ENCODE measurements at places on chromosomes 7 and 10.

DNA sequence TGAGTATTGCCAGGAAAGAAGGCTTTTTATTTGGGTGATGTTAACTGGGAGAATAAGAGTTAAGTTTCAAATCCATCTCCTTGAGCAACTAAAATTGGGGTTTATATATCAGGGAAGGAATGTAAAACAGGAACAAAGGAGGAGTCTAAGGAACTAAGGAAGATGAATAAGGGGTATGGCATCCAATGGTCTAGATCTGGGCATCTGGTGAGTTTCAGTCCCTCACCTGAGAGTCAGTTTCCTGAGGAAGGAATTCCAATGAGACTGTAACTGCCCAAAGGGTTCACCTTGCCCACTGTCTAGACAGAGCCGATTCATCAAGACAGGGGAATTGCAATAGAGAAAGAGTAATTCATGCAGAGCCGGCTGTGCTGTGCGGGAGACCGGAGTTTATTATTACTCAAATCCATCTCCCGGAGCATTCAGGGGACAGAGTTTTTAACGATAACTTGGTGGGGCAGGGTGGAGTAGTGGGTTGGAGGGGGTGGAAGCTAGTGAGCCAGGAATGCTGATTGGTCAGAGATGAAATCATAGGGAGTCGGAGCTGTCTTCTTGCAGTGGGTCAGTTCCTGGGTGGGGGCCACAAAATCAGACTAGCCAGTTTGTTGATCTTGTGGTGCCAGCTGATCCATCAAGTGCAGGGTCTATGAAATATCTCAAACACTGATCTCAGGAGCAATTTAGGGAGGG is 188.3 kb upstream of the STK17A start:
- DNase-seq: no peak

- no peak for DNase-seq
Measured at GRCh38 chr10:5560817-5561703, 36.3 kb downstream of the CALML3 start.

DNA sequence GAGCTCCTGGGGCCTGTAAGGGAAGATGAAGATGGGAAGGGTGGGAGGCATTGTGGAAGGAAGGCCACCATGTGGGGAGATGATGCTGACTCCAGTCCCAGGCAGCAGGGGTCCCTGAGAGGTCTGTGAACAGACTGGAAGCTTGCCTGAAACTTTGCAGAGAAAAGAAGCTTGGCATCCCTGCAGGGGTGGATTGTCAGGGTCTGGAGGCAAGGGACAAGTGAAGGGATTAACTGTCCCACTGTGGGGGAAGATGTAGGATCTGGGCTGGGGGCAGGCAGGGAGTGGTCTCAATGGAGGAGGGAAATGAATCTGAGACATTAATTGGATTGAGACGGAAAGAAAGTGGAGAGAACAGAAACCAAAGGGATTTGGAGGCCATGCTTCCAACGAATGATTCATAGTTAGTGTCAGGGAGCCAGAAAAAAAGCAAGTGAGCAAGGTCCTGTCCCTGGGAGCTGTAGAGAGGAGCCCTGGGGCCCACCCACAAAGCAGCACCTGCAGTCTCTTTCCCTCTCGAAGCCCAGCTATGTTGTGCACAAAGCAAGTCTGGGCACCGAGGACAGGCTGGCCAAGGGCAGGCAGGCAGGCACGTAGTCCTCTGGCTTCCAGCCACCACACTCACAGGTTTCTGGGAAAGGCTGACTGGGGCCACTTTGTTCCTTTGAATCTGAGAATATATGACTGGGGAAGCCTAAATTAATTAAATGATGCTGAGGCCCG is 4.7 kb upstream of the SLC18A3 start:
- peak; percentile 49 for DNase-seq

- DNase-seq: peak; percentile 87
Measured at GRCh38 chr10:78634389-78634815, 434.4 kb upstream of the ZMIZ1 start.

DNA sequence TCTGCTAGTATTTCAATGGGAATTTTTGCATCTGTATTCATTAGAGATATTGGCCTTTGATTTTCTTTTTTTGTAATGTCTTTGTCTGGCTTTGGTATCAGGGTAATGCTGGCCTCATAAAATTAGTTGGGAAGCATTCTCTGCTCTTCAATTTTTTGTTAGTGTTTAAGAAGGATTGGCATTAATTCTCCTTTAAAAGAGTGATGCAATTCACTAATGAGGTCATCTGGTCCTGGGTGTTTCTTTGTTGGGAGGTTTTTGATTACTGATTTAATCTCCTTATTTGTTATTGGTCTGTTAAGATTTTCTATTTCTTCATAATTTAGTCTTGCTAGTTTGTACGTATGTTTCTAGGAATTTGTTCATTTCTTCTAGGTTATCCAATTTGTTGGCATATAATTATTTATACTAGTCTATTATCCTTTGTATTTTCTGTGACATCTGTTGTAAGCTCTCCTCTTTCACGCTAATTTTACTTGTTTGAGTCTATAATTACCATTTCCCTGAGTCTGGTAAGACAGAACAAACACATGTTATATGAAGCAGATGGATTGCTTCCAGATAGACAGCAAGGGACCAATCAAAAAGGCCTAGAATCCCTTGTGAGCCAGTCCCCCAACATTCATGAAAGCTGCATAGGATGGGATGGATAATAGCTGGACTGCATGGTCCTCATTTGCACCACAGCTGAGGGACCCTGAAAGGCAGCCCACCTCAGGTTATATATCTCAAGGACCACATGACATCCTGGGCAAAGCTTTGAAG is 54.4 kb downstream of the MTPAP start:
- DNase-seq: no peak

- no peak for DNase-seq
Measured at GRCh38 chr10:128568990-128569945, 443.0 kb upstream of the MKI67 start.

DNA sequence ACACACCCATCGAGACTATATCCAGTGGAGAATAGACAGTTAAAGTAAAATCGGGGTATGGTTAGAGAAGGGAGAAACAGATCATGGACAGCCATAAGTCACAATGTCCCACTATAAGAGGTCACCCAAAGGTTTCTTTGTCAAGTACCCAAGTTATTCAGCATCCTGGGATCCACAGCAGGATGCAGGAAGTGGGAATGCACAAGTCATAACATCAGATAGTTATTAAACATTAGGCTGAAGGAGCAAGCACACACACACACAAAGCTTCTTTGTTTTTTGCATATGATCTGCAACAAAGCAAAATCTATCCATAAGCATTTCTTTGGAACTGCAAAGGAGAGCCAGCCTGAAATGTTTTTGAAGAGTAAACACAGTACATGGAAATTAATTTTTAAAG is 111.6 kb downstream of the NOC3L start:
- no peak for DNase-seq

GRCh38 chr7:131591687-131592319 is 35.4 kb upstream of the PODXL start:
- DNase-seq: no peak

DNA sequence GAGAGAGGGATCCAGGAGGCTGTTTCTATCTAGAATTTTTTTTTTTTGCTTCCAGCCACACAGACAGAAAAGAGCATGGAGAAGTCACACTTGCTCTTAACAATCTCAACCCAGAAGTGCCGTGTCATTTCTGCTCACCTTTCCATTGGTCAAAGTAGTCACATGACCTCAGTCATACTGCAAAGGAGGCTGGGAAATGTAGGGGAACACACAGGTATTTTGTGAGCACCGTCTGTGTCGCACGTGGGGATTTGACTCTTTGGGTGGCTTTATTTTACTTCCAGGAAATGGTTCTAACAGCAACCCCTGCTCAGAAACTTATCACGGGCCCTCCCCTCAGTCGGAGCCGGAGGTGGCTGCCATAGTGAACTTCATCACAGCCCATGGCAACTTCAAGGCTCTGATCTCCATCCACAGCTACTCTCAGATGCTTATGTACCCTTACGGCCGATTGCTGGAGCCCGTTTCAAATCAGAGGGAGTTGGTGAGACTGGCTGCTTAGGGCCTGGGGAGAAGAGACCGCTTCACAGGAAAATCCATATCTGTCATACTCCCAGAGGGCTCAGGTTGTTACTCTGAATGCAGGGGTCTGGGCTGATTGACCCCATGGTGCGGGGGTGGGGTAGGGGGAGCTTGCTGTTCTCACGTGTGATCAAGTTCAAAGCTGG is 13.1 kb upstream of the CPA1 start:
- no peak for DNase-seq

GRCh38 chr7:151168003-151168786 is 701 bp upstream of the GBX1 start:
- DNase-seq: peak; percentile 57

DNA sequence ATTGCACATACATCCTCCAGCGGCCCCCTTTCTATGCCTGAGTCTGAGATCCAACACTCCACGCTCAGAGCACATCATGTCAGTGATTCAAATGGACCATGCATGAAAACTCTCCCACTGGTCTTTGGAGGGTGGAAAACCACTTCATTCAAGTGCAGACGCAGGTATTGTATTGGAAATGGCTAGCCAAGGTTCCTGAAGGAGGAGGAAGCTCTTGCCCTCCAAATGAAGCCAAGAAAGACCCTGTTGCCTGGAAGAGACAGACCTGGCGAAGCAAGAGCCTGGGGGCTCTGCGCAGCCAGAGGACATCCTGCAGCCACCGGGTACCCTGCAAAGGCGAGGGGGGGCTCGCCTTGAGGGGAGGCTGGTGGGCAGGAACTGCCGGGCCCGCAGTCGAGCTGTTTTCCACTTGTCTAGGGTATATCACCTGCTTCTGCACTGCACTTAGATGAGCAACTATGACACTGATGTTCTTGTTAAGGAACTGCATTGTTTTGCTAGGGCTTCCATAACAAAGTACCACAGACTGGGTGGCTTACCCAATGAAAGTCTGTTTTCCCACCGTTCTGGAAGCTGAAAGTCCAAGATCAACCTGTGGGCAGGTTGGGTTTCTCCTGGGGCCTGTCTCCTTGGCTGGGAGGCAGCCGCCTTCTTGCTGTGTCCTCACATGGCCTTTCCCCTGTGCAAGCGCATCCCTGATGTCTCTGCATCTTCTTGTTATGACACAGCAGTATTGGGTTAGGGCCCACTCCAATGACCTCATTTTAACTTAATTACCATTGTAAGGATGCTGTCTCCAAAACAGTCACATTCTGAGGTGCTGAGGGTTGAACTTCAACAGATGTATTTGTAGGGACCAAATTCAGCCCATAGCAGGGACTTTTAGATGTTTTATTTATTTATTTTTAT is 233.4 kb downstream of the ARHGAP12 start:
- peak; percentile 19 for DNase-seq

- DNase-seq: no peak
Measured at GRCh38 chr7:7157177-7157886, 25.0 kb upstream of the C1GALT1 start.

DNA sequence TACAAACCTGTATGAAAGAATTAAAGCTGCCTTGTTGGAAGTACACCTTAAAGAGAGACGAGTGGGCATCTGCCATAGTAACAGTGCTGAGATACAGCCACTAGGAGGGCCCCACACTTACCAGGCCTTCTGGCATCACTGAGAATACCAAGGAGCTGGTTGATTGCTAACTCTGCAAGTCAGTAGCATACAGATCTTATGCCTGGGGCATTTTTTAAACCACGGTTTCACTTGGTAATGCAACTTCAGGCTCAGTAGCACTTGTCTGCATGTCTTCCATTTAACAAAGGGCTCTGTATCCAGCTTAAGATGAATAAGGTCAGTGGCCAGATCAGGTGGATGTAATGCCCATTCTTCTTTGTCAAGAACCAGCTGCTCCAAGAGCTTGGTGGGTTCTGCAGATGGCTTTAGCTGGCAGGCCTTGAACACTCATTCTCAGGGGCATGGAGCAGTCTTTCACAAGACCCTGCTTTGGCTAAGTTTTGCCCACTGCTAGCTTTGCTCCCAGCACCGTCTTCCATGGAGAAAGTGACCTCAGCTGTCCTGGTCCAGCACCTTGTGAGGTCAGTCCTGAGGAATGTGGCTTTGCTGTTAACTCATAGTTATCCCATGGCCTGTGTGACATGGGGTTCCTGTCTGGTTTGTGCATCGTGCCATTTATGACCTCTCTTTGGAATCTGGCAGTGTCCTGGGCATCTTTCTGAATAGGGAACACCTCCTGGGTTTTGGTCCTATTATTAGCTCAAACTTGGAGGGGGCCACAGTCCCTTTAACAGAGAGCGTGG is 68.1 kb downstream of the BMPER start:
- no peak for DNase-seq

GRCh38 chr10:8392216-8392615 is 337.7 kb downstream of the GATA3 start:
- DNase-seq: no peak

- peak; percentile 11 for DNase-seq
Measured at GRCh38 chr7:71538210-71538609, 406.3 kb downstream of the GALNT17 start.

DNA sequence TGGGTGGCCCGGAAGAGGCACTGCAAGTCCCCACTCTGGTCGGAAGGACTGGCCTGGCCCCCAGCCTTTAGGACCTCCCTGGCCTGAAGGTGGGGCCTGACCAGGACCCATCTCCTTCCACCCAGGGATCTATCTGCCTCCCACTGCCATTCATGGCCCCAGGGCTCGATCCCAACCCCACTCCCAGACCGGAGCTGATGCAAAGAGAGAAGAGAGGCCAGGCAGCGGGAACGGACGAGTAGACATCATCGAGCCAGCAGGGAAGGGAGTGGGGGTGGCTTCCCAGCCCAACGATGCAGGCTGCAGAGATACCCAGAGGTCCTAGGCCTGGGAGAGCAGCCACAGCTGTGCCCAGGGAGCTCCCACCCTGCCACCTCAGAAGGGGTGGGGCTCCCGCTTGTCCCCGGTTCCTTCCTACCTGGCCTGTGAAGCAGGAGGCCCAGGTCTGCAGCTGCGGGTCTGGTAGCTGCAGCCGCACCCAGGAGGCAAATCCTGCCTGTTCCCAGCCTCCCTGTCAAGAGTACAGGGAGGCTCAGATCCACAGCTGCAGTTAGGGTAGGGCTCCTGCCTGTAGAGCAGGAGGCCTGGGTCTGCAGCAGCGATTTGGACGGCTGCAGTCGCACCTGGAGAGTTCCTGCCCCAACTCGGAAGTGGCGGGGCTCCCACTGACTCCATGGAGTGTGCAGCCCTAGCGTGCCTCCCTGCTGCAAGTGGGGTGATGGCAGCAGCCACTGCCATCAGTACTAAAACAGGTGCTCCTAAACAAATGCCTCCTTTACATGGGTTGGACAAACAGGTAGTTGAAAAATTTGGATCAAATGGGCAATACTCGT is 1151.0 kb upstream of the PHF14 start:
- DNase-seq: no peak

- no peak for DNase-seq
Measured at GRCh38 chr7:115962340-115962739, 68.2 kb downstream of the TFEC start.

- no peak for DNase-seq
Measured at GRCh38 chr7:101166648-101166908, 1.2 kb upstream of the VGF start.

Data from BE2C (cell line).